ENCODE measurements at places on chromosomes 13 and 19.

DNA sequence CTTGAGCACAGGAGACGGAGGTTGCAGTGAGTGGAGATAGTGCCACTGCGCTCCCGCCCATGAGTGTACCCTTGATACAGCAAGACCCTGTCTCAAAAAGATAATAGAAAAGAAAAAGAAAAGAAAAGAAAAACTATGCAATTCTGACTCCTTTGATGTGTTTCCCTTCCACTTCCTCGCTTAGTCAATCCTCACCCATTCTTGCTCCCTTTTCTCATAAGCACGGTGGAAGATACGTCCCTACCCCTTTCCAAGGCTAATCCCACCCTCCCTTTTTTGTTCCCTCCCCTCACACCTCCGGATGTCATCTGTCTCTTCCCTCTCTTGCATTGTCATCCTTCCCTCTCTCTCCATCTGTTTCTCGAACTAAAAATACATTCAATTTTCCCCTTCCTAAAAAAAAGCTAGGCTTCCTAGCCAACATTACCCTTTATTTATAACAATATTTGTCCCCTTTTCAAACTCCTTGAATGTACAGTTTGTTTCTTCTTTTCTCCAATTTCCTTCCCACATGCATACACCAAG, 40.5 kb upstream of the ITM2B start:
- DNase-seq, result no peak

- no peak for DNase-seq
Observed at GRCh38 chr19:2608602-2608922, 93.9 kb downstream of the GNG7 start.

- DNase-seq, result peak; percentile 56
Observed at GRCh38 chr13:40764587-40765403, 6.2 kb downstream of the MRPS31 start.

DNA sequence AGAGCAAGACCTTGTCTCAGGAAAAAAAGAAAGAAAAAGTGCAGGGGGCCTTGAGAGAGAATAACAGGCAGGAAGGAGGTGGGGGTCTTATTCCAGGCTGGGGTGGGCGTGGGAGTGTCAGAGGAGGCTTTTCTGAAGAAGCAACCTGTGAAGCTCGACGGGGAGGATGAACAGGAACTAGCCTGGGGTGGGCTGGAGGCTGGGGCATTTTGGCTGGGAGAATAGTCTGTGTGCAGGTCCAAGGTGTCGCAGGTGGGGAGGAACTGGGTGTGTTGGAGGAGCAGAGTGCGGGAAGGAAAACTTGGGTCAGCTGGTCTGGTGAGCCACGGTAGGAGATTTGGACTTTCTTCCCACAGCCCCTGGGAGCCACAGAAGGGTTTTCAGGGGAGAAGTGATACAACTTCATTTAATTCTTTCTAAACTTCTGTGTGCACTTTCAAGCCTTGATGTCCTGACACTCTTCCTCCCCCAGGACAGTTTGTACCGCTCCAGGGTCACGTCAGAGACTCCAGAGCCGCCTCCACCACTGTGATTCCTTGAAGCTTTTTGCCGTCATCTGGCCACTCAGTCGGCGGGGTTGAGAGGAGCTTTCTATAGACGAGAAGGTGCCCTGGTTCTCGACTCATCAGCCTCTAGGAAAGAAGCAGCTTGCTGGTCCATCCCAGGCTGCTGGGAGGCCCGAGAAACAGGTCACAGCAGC, 138.7 kb downstream of the SIPA1L3 start:
- no peak for DNase-seq

DNA sequence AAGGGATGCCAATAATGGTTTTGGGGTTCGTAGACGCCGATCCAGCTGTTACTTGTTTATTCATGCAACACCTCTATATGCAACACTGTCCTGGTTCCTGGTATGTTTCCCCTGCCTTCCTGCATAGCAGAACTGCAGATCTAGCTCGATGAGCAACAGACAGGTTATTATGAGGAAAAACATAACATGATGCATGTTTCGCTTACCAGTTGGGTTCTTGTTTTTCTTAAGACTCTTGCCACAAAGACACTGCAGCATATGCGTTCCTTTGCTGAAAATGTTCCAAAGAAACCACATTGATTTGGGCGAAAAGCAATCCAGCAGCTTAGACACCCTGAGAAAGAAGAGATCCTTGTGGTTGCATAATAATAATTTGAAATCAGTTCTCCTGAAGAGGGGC, 583 bp downstream of the FGF14 start:
- peak; percentile 3 for DNase-seq

GRCh38 chr13:113770441-113770840, 11.4 kb downstream of the TMEM255B start:
- no peak for DNase-seq

DNA sequence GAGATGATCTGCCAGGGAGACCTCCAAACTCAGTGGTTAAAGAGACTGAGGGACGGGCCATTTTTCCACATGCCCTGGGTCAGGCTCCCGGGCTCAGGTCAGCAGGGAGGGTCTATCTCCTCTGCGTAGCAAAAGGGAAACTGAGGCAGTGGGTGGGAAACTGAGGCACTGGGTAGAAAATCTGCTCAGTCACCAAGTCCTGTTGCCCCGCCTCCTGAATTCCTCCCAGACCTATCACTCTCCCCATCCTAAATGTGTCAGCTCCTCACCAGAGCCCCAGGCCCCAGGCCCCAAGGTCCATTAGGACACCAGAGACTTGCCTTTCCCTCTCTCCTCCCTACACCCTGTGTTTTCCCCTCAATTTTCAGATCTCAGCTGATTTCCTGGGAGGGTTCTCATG, 2.4 kb downstream of the CD320 start:
- no peak for DNase-seq

GRCh38 chr13:23996456-23996855, 99.2 kb upstream of the C1QTNF9B start:
- no peak for DNase-seq

DNA sequence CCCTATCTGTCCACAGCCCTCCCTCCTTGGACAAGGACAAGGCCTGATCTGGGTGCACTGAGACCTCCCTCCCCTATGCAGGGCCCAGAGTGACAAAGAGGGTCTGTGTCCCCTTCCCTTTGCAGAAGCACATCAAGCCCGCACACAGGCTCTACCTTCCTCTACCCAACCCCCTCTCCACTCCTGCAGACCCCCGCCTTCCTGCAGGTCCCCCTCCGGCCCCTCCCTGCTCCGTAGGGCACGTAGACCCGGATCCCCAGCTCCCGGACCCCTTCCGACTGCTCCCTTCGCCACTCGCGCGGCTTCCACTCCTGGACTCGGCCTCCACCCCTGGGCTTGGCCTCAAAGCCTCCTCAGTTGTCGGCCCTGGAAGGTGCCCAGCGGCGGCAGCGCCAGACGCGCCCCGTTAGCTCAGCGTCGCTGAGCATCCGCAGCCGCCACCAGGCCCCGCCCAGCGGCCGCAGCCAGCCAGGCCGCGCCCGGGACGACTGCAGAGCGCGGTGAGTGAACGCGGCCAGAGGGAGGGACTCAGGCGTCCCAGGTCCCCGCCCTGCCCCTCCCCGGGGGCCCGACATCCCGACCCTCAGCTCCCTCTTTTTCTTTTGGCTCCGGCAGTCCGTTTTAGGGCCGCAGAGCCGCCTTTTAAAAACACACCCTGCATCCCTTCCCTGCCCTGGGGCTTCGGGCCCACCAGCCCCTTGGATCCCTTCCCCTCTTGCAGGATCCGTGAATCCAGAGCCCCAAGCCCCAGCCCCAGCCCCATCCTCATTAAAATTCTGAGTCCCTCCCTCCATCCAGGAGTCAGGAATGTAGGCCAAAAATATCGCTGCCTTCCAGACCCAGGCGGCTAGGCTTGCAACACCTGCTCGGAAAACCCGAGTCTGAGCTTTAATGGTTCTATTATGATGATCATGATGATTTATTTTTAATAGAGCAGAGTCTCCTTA, 1.5 kb upstream of the MYADM start:
- DNase-seq, result peak; percentile 85

DNA sequence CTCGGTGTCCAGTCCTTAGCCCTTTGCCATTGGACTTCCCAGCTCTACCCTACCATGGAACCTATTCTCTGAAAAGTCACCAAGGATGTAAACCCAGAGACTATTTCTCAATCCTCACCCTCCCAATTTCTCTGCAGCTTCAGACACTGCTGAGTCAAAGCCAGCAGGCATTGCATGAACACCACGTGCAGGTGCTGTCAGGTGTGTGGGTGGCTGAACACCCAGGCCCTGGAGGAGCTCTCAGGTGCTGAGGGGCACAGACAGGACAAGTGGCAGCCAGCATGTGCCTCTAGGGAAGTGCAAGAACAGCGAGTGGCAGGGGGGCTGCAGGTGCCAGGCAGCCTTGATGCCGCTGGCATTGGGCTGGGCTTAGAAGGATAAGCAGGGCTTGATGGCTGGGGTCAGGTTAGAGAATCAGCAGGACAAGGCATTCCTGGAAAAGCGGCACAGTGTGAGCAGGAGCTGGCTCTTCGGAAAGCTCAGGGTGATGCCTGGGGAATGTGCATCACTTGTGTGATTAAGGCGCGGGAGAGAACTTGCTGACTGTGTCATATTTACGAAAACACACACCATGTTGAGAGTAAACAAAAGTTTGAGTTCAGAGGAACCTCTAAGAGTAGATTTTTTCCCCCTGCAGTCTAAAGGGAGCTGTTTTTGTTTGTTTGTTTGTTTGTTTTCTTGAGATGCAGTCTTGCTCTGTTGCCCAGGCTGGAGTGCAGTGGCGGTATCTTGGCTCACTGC, 83.8 kb downstream of the LNX2 start:
- DNase-seq, result no peak

- no peak for DNase-seq
Observed at GRCh38 chr13:112177450-112178288, 110.7 kb downstream of the SOX1 start.

GRCh38 chr13:62837895-62838294, 1422.2 kb upstream of the PCDH20 start:
- no peak for DNase-seq

DNA sequence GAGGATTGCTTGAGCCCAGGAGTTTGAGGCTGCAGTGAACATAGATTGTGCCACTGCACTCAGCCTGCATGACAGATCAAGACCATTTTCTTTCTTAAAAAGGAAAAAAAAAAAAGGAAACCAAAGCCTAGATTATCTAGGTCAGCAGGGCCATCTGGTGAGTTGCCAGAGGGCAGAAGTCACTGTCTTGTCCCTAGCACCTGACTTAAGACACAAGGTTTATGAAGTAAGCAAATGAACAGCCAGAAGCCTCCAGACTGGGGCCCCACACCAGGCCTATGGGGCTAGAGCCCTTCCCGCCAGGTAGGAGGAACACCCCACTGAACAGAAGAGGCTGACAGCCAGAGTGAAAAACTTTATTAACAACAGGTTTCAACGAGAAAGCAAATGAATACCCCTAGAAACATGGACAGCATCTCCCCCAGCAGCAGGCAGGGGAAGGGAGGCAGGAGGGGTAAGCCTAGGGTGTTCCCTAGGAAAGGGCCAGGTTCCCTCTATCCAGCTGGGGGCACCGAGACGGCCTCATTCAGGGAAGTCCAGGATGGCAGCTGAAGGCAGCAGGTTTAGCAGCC, 1.2 kb downstream of the WDR83 start:
- no peak for DNase-seq

DNA sequence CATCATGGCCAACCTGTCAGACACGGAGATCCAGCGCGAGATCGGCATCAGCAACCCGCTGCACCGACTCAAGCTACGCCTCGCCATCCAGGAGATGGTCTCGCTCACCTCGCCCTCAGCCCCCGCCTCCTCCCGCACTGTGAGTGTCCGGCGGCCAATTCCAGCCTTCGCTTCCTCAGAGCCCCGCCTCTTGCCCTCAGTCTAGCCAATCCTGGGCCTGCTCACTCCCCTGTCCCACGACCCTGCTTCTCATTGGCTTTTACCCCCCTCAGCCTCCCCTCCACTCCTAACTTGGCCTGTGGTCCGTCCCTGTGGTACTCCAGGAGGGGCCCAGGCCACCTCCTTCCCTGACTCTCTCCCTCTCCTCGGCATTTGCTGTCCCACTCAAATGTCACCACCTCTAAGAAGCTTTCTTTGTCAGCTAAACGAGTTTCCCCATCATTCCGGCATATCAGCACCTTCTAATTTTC, 12.3 kb downstream of the HRC start:
- DNase-seq, result peak; percentile 87

GRCh38 chr19:28737021-28737895, 475.7 kb downstream of the UQCRFS1 start:
- peak; percentile 59 for DNase-seq

DNA sequence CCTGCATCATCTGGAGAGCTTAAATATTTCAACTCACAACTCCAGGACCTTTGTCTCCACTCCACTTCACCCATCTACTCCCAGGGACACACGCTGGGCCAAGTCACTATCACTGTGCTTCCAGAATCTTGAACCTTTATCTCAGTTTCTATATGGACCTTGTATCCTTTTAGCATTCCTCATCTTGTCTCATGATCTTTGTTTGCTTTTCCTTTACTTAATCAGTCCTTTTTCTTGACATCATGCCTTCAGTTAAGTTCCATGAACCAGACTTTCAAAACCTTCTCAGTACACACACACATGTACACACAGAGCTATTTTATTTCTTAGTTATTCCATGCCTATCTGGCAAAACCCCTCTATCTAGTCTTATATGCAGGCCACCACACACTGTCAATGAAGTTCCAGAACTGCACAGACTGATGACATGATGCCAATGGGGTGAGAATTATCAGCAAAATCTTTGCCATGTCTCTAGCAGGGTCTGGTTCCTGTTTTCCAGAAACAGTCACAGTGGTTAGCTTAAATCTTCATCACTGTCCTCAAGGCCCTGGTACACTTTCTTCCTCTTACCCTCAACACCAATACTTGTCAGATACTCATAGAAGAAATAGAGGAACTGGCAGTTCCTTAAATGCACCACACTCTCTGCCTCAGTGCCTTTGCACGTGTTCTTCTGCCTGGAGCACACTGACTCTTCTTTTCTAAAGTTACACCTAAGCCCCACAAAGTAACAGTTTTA, 77.6 kb upstream of the STARD13 start:
- no peak for DNase-seq

DNA sequence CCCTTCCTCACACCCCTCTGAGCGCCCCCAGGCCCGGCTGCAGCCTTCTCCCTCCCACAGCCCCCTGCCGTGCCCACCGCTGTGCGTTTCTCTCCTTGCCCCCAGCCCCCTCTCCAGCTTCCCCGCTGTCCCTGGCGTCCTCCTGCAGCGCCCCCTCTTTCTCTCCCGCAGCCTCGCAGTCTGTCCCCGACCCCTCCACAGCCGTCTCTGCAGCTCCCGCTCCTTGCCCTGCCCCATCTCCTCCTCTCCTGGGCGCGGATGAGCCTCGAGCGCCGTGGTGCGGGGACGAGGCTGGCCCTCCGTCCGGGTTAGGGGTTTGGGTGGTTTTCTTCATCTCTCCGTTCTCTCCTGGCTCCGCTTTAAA, 1.1 kb downstream of the KMT5C start:
- no peak for DNase-seq

DNA sequence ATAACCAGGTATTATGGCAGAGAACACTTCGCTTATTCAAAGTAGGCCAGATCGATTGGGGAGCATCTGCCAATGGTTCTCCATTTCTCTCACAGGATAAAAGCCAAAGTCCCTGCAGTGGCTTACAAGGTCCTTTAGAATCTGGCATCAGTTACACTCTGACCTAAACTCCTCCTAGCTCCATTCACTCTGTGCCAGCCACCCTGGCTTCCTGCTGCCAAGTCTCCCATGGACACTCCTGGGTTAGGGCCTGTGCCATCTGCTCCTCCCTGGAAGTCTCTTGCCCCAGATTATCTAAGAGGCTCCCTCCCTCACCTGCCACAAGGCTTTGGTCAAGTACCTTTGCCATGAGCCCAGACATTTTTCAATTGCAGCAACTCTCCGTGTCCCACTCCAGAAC, 649.2 kb downstream of the DACH1 start:
- DNase-seq, result no peak

- no peak for DNase-seq
Observed at GRCh38 chr19:38195237-38195636, 28.8 kb downstream of the DPF1 start.
